ENCODE measurements at places on chromosomes 4 and X. TPM values are rescaled to one million over a fixed set of nuclear protein-coding genes. Genes with fewer than 3 reads are reported as not detected.

The CT45A2 gene
- total RNA-seq, result not detected

The NKX3-2 gene
- total RNA-seq, result not detected

The UGT2B17 gene
- not detected for total RNA-seq

The ADH1A gene
- not detected for total RNA-seq

The MAOB gene
- 0.28 TPM for total RNA-seq

The LDOC1 gene
- total RNA-seq, result 4.6 TPM

The BEND2 gene
- total RNA-seq, result not detected
